ENCODE measurements at places on chromosomes 7 and 10.

DNA sequence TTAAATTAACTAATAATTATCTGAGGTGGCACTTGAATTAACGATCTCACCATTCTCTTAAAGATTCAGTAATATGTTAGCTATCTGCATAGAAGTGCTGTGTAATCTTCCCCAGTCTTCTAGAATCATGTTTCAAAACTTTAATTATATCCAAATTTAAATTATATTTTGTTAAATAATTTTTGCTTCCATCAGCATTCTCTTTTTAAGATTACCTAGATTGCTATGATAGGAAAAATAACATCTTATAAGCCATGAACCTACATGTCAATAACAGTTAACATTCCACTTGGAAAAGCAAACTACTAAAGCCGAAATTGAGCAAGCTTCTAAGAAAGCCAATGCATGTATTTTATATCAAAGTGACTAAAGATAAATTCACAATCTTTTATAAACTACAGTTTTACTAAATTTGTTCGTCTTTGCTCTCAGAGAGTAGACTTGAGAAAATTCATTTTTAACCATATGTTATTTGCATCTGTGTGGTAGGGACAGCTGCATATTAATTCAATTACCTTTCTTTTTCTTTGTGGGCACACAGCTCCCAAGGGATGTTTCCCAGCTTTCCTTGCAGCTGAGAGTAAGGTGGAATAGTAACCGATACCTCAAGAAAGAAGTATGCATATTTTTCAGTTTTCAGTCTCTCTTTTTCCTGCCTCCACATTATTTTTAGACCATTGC, 105.4 kb upstream of the ABCB5 start:
- no peak for DNase-seq

DNA sequence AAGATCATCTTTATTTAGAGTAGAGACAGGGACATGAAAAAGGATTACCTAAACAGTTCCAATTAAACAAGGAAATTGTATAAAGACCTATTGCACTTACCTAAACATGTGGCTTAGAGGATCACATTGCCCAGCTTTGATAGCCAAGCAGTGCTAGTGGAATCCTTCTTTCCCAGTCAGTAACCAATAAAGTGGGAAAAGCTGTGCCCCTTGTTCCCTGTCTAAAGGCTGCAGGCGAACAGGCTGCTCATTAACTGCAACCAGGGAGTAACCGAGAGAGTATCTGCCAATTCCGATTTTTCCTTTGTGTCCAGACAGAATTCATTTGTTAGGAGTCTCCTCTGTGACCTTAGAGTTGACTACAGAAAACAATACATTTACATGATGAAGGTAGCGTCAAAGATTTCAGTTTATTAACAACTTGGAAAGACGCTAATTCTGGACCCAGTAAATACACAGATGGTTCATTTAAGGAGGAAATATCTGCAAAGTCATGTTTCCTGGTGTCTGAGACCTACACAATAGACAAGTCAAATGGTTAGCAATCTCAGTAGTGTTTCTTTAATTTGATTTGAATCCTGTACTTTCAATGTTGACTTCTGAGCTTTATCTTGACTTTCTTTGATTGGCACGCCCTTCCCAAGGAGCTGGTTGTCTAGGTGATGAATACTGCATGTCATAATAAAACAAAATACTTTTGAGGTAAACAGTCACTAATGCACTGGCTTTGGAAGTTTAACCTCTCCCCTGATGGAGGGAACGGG, 57.3 kb upstream of the MET start:
- DNase-seq = no peak

GRCh38 chr10:101558204-101558603, 29.9 kb downstream of the POLL start:
- no peak for DNase-seq

DNA sequence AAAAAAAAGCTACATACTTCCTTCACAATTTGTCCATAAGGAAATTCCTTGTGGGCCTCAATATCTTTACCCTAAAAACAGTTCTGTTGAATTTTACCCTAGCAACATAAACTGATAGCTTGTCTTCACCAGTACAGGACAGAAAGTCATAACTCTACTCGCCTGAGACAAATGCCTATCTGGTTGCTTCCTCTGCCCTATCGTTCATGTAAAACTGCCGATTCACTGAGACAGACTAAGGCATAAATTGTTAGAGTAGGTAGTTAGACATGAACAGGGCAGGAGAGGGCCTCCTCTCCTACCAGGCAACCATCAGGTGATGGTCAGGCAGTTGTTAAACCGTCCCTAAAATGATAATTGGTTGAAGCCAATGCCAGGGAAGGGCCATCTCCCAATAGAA, 25.0 kb downstream of the IFIT3 start:
- no peak for DNase-seq

DNA sequence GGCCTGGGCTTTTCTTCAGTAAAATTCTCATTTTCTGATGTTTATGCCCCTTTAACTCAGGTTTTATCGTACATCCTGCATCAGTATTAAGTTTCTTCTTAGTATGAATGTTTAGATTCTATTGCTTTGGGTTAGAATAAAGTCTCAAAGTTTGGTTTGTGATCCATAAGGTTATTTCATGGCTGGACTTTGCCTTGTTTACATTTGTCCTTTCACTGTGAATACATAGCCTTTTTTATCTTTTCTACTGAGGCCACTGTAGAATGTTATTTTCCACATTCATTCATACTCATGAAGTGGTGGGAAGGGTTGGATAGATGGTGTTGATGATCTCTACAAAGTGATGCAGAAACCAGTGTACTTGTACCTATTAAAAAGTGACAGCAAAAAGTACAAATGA, 59.8 kb downstream of the CCSER2 start:
- no peak for DNase-seq

Data from EL (cell line).